Epithelial cell of proximal tubule (primary cell): ENCODE measurements at places on chromosomes 5 and 9. TPM values are rescaled to one million over a fixed set of nuclear protein-coding genes. Genes with fewer than 3 reads are reported as not detected.

Gene CTXN3
- not detected in 2 replicates for total RNA-seq

DNA sequence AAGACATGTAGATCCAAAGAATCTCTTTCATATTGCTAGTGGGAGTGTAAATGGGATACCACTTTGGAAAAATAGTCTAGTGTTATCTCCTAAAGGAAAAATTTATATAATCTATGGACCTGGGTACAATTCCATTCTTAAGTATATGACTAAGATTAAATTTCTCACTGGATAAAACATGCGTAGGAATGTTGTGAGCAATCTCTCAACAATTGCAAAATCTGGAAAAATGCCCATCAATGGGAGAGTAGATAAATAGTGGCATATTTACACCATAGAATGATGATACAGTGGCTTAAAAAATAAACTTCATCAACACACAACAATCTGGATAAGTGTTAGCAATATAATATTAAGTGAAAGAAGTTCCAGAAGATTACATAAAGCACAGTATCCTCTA is 469.5 kb downstream of the MAN2A1 start:
- DNase-seq: peak; percentile 15

- no peak for DNase-seq
These were observed 16.9 kb downstream of the SEMA4D start for GRCh38 chr9:89480825-89481537.

DNA sequence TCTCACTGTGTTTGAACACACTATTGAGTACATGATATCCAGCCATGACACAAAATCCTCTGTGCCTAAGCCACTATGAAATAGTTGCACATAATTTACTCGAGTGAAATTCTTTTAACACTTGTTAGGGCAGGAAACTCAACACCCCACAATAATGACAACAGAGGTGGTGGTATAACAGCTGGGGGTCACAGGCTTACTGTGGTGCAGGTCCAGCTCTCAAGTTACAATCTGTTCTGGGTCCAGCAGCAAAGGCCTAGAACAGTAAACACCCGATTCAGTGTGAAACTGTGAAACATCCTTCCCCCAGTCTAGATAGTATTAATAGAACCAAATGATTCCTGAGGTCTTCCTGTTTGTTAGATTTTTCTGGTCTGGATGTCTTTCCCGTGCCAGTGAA is 102.9 kb upstream of the APC start:
- no peak for DNase-seq

DNA sequence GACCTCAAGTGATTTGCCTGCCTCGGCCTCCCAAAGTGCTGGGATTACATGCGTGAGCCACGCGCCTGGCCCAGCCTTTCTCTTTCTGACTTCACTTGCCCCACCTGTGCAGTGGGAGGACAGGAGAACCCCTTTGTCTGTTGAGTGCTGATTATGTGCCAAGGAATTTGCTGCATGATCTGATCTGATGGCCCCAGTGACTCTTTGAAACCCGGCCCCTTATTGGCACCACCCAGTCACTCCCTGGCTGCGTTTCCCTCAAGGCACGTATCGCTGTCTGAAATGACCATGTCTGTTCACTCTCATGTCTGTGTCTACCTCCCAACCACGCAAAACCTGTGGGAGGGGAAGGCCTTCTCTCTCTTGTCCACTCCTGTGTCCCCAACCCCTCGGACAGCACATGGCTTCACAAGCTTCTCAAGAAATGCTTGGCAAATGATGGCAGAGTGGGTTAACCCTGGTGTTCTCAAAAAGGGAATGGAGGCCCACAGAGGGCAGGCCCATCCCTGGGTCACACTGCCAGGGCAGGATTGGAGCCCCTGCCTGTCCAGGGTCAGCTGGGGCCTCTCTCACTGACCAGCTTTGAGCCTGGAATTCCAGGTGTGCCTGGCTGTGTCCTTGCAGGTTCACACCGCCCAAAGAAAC is 21.9 kb downstream of the NEK6 start:
- DNase-seq: no peak

DNA sequence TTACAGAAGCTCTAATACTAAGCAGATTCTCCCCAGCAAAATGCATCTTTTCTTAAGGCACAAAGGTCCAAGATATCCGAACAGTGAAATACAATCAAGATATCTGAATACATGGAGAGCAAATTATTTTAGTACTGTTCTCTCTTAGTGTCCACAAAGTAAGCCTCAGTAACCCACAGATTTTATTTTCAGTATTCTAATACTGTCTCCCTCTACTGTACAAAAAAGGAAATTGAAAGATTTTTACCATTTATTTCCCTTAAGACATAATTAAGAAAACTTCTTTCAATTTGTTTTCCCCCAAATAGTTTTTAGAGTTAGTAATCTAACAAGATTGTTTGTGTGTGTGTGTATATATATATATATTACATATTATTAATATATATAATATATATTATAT is 24.7 kb upstream of the NOL6 start:
- DNase-seq: no peak

GRCh38 chr5:174187481-174187880 is 142.0 kb downstream of the NSG2 start:
- DNase-seq: no peak

- DNase-seq: no peak
These were observed 232.5 kb downstream of the ARRDC3 start for GRCh38 chr5:91150636-91151035.

Gene AHRR
- total RNA-seq: 0.29 and 0.65 TPM in 2 replicates

Gene CCDC180
- total RNA-seq: 0.29 and 0.75 TPM in 2 replicates

DNA sequence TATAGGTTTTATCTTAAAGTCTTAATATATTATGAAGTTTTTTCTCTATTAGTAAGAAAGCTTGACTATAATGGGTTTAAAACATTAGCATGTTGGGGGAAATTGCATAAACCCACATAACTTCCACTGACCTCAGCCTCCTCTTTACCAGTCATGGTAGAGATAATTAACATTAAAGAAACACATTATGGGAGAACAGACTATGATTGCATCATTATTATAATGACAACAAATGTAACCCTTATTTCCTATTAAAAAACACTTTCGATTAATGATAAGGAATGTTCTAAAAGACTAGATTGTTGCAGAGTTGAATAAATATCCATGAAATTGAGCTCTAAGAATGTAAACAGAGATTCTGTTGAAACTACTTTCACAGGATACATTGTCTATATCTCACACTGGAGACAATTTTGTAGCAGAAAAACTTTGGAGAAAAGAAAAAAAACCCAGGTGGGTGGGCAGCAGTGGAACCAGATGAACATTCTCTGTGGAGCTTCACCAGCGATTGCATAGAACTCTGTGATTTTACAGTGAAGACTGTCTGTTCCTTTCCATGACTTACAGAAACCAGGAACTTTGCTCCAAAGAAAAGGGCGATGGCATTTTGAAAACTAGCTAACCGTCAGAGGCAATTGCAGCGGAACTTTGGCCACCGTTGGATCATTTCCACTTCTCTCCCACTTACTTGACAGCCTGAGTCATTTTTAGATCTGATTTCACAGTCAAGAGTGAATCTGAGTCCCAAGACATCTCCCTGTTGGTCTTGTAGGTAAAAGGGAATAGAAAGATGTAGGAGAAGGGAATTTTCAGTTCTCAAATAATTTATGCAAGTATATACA is 21.0 kb upstream of the ERAP2 start:
- peak; percentile 59 for DNase-seq

GRCh38 chr5:136021016-136021405 is 7.8 kb upstream of the TGFBI start:
- no peak for DNase-seq

DNA sequence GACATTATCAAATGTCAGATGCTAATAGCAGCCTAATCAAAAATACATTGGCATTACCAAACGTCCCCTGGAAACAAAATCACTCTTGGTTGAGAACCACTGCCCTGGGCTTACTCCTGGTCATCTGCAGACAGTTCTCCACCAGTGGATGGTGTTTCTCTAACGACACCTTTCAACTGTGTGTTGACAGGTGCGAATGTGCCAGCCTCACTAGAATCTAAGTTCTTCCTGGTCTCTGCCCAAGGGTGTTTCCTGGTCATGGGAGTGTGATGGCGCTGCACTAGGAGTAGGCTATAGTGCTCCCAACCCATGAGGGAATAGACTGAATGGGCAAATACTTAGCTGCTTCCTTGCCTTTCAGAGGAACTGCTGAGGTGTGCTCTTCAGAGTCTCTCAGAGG is 105.9 kb downstream of the MRPS27 start:
- DNase-seq: no peak

DNA sequence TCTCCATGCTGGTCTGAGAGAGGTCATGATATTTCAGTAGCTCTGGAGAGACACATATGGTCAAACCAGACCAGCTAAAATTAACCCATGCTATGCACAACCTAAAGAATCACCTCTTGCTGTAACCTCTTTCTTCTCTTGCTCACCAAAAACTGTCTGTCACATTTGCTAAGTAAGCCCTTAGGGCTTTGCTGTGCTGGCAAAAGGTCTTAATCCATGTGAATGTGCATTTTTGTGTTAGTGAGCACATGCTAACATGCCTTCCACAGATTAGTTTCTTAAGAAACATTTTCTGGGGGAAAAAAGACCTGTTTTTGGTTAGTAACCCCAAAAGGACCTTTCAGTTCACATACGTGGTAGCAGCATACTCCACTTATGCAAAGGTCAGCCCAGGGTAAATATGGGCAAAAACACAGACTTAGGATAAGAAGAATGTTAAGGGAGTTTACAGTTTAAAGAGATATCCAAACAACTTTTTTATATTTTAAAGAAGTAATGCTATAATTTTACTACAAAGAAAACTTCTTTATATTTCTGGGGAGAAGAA is 124.2 kb upstream of the CCDC152 start:
- DNase-seq: no peak

Gene TMEM161B
- 7.5 and 9.5 TPM in 2 replicates for total RNA-seq

Gene HAND1
- not detected in 2 replicates for total RNA-seq

Gene TSLP
- total RNA-seq: 0.07 and 0.46 TPM in 2 replicates

- no peak for DNase-seq
These were observed 103.3 kb downstream of the AUH start for GRCh38 chr9:91258451-91258850.

Gene SPINK13
- 0.07 and 0.58 TPM in 2 replicates for total RNA-seq

Gene OBP2B
- total RNA-seq: not detected in 2 replicates

Gene ECSCR
- total RNA-seq: 0.12 and 0.65 TPM in 2 replicates

- no peak for DNase-seq
These were observed at the start of gene COL5A1 for GRCh38 chr9:134641173-134641989. Gene COL5A1, plus strand, starts transcription at chr9:134641803. Its CDS starts 385 bp downstream, at chr9:134642188.

- no peak for DNase-seq
These were observed 307.5 kb upstream of the CLINT1 start for GRCh38 chr5:158166424-158166823.

Gene PCDHGC5
- 0.06 TPM in 1 of 2 replicates, not detected in the other for total RNA-seq

DNA sequence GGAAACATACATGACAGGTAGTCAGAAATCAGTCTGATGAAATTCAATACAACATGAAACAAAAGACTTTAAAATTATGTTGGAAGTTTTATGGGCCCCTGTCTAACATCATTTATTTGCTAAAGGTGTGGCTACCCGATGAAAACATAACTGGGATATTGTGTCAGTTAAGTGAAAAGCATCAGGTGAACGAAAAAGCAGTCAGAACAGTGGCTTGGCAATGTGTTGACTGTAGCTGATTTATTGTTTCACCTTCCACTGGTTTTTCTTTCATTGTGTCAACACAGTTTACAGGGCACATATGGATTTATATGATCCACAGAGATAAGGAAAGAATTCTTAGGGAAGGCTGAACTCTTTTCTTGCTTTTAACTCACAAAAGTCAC is 429.6 kb upstream of the ZNF608 start:
- no peak for DNase-seq

DNA sequence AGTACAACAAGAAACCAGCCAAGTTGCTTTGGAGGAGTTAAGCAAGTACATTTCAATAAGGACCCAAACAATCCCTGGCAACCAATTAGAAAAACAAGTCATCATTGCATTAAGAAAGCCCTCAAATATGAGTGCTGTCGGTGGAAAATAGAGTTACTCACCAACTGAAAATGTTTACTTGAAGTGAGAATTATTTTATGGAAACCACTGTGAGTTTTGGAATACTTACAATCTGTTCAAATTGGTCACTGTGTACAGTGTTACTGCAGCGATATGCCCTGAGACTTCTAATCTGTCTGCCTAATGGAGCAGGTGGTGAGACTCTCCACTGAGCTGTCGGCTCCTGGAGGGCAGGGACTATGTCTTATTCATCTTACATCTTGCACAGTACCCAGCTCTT is 1073.2 kb upstream of the DMAC1 start:
- DNase-seq: no peak

DNA sequence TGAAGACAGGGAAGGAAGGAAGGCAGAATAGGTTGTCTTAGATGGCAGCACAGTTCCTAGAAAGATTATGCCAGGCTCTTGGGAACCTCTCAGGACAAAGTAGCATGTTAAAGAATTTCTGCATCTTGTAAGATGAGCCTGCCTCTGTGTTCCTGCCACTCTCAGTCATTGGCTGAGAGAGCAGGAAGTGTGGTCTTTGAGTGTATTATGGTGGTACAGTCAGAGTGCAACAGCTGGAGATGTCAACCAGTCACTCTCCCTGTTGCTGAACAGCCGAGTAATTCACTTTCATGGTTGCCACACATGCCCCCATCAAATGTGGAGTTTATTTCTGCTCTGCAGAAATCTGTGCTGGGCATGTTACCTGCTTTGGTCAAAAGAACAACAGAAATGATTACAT is 659.6 kb upstream of the RIOK2 start:
- no peak for DNase-seq

DNA sequence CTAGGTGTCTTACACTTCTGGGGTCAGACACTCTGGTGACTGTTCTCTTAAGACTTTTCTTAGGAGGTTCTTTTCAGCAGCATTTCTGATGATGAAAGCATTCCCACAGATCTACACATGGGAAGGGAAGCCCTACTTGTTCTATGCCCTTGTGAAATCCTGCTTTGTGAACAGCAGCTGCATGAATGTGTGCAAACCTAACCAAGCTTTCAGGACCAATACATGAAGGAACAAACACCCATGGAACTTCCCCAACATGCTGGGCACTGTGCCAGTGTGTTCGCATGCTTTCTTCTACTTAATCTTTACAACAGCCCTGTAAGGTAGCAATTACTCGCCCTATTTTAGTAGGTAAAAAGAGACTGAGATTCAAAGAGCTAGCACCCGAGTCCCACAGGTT is 439.9 kb upstream of the KLF4 start:
- no peak for DNase-seq

Gene CEP72
- total RNA-seq: 7.6 and 8.0 TPM in 2 replicates

GRCh38 chr5:35209862-35210261 is 20.4 kb downstream of the PRLR start:
- no peak for DNase-seq

Gene IDNK
- total RNA-seq: 5.1 and 8.4 TPM in 2 replicates

Gene DBH
- not detected in 2 replicates for total RNA-seq

GRCh38 chr9:93978551-93978950 is 23.4 kb upstream of the BARX1 start:
- no peak for DNase-seq

Gene NMUR2
- total RNA-seq: 0.22 TPM in 1 of 2 replicates, not detected in the other

GRCh38 chr5:52043137-52043536 is 659.9 kb downstream of the ISL1 start:
- DNase-seq: no peak

- DNase-seq: no peak
These were observed 27.0 kb downstream of the TRIM14 start for GRCh38 chr9:98091735-98092612.

DNA sequence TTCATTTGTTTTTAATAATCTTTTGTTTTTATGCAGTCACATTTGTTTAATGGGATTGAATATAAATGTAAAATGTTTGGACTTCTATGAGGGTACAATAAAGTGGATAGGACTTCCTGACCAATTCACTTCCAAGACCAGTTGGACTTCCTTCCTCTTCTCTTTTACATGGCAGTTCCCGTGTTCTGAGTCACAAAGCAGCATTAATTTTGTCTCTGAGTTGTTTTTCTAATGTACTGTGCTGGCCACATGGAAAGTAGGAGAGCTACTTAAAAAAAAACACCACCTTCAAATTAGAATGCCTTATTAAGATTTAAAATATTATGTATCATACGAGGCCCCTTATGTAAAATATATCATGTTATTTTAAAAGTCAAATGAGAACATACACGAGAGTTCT is 87.3 kb downstream of the CCDC171 start:
- DNase-seq: no peak

Gene TTC16
- not detected in 2 replicates for total RNA-seq
